ENCODE measurements at places on chromosomes 16 and 17.

- DNase-seq: no peak
Measured at GRCh38 chr16:13402601-13403000, 501.2 kb downstream of the SHISA9 start.

- DNase-seq: no peak
Measured at GRCh38 chr16:13093661-13094060, 192.3 kb downstream of the SHISA9 start.

DNA sequence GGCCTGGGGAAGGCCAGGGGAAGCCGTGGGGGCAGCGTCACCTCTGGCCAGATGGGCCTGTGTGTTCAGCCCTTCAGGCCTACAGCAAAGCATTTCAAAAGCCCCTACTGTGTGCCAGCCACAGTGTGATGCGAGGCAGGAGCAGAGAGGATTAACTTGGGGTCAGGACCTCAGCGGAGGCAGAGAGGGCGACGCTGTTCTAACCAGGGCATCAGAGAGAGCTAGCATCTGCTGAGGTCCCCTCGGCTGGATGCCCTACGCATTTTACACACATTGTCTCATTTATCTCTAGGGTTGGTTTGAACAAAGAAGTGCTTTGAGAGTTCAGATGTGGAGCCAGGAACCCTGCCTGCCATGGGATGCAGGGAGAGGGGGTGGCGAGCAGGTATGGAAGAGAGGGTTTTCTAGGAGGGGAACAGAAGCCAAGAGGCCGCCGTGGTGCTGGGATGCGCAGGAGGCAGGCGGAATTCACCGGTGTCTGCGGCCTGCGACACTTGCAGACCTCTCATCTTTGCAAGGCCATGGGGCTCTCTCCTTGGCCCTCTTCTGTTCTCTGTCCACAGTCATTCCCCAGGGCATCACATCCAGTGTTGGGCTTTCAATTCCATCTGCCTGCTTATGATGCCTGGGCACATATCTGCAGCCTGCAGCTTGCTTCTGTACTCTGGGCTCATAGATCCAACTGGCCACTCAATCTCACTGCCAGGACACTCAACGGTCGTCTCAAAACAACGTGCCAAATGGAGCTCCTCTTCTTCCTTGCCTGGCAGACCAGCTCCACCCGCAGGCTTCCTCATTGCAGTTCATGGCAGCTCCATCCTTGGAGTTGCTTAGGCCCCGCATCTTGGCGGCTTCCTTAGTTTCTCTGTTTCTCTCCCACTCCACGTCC is 8.1 kb upstream of the NKD1 start:
- DNase-seq: peak; percentile 29

DNA sequence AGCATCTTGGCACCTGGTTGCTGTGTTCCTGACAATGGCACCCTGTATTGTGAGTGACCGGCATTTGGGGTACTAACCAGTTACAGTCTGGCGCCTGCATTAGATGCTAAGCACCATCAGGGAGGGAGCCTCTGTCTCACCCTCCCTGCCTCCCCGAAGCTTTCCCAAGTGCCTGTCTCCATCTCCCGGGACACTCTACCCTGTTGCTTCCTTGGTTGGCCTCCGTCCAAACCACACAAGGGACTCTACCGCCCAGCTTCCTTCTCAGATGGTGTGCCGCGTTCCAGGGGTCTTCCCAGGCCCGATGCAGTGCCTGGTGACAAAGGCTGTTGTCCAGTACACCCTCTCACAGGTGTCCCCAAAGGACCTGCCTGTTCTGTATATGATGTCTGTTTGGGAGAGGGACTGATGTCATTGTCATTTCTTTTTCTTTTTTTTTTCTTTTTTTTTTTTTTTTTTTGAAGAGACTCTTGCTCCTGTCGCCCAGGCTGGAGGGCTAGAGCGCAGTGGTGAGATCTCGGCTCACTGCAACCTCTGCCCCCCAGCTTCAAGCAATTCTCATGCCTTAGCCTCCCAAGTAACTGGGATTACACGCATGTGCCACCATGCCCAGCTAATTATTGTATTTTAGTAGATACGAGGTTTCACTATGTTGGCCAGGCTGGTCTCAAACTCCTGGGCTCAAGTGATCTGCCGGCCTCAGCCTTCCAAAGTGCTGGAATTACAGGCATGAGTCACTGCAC is 6.7 kb downstream of the SNN start:
- no peak for DNase-seq

DNA sequence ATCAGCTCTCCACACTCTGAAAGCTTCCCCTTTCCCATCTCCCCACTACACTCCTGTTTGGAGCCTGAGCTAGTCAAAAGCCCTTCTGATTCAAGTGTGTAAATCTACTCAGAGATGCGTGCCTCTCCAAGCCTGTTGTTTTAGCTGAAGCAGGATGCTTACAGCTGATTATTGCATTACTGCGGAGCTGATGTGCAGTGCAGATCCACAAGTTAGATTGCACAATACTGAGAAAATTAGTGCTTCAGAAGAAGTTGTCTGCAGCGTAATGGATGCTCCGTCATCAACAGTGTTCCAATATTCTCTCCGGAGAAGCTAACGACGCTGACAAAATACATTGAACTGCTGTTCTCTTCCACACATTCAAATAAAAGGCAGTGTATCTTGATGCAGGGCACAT is 44.8 kb upstream of the NLRP1 start:
- DNase-seq: no peak

DNA sequence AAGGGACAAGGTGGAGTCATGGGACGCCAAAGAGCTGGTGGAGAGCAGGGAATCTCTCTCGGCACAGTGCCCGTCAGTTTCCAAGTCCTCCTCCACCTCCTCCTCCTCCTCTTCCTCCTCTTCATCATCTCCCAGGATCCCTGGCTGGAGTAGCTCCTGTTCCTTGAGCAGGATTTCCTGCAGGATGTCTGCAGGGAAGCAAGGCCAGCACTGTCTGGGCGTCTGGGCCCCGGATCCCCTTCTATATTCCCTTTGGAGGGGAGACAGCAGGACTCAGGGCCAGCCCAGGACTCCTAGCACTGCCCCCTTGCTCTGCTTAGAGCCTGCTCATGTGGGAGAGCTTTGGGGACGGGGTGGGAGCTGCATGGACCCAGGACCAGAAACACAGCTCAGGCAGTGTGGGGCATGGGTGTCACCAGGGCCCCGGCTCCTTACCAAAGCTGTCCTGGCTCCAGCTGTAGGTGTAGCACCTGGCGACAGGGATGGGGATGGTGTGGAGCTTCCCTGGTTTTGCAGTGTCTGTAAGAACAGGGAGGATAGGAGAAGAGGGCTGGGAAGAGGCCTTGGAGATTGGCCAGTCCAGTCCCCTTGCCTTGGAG is 21.3 kb upstream of the PIK3R6 start:
- no peak for DNase-seq

- no peak for DNase-seq
Measured at GRCh38 chr17:17061516-17061915, 19.3 kb downstream of the MPRIP start.

- DNase-seq: no peak
Measured at GRCh38 chr17:58207451-58207850, 11.6 kb downstream of the MKS1 start.

DNA sequence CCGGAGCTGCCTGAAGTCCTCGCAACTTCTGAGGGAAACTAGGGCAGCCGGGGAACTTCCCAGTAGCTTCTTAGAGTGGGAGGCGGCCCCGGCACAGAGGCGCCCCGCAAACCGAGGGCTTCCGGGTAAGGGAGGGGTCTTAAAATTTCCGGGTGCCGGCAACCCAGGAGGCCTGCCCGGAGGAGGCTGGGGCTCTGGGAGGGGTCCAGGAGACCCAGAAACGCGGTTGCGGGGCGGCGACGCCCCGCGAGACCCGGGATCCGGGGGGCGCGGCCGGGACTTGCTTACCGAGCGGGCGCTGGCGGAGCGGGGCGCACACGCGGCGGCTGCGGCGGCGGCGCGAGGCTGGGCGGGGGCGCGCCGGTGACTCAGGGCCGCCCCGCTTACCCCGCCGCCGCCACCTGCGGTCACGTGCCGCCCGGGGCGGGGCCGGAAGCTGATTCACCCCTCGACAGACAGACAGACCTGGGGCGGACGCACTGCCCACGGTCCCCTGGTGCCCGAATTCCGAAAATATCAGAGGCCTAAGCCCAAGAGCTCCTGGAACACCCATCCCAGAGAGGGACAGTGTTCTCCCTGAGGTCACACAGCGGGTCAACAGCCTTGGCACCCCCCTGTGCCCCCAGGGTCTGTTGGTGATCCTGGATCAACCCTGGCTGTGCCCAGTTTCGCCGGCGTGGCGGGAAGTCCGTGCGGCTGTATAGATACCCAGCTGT is at the start of gene FAM83G:
Gene FAM83G, minus strand, starts transcription at position 344 of the 716 bp plus-strand sequence. CDS start 723 bp downstream, outside the sequence.
- no peak for DNase-seq

- DNase-seq: no peak
Measured at GRCh38 chr16:28168991-28169554, 42.7 kb downstream of the XPO6 start.

DNA sequence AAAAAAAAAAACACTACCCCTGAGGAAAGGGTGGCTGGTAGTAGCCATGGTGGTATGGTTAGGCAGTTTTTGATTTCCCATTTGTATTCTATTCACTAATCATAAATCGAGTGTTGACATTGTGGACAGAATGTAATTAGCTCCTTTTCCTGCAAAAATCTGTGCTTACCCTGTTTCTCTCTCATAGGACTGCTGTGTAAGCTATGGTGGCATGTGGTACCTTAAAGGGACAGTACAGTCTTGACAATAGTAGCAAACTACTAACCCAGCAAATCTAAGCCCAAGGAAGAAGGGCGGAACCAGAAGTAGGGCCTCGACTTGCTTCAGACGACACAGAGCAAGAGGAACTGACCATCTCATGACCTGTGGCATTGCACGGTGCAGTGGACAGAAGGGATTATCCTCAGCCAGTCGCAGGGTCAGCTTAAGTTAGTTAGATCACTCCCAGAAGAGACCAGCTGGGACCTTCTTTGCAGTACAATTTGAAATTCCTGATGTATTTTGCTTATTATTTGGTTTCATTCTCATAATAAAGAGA is 36.3 kb downstream of the POLR3E start:
- DNase-seq: no peak

DNA sequence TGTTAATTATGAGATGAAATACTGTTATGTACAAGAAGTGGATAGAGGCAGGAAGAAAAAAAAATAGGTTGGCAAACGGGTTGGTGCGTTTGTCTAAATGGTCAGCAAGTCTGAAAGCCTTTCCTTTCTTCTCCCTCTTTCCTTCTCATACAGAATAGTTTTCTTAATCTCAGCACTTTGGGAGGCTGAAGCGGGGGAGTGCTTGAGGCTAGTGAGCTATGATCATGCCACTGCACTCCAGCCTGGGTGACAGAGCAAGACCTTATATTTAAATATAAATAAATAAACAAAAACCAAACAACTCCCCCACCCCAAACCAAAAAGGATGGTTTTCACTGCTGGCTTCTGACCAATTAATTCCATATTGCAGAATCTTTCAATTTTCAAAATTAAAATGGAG is 74.7 kb upstream of the CORO6 start:
- DNase-seq: no peak

- no peak for DNase-seq
Measured at GRCh38 chr17:3575511-3575910, 17.9 kb upstream of the TRPV3 start.

GRCh38 chr17:66411520-66411919 is 109.1 kb downstream of the PRKCA start:
- DNase-seq: no peak

GRCh38 chr16:18018376-18018775 is 318.2 kb downstream of the NPIPA8 start:
- no peak for DNase-seq

- DNase-seq: no peak
Measured at GRCh38 chr17:5331506-5331905, 49.4 kb downstream of the RABEP1 start.

DNA sequence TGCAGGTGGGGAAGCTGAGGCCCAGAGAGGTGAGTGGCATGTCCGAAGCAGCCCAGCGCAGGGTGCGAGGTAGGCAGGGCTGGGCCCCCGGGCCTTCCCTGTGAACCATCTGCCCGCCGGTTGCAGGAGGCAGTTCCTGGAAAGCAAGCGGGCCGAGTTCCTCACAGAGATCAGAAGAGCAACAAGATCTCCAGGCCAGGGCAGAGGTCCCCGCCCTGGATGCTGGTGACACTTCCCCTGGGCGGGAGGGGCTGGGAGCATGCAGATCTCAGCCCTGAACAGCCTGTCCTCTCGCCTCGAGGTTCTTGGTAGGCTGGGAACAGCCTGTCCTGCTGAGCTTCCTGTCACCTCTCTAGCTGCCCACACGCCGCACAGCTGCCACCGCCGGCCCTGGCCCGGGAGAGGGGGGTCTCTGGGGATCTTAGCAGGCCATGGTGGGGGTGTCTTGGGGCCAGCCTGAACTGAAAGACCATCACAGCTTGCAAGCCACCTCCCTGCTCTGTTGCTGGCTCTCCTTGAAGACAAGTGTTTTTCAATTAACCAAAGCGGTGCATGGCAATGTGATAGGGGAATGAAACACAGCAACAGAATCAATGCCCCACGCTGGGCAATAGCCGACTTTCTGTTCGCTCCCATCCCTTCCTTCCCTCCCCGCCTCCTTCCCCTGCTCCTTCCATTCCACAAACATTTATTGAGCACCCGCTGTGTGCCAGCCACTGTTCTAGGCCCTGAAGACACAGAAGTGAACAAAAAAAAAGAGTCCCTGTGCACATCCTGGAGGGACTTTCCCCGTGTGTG is 31.7 kb downstream of the SOCS1 start:
- no peak for DNase-seq

- DNase-seq: no peak
Measured at GRCh38 chr17:65219707-65220106, 82.5 kb downstream of the RGS9 start.

DNA sequence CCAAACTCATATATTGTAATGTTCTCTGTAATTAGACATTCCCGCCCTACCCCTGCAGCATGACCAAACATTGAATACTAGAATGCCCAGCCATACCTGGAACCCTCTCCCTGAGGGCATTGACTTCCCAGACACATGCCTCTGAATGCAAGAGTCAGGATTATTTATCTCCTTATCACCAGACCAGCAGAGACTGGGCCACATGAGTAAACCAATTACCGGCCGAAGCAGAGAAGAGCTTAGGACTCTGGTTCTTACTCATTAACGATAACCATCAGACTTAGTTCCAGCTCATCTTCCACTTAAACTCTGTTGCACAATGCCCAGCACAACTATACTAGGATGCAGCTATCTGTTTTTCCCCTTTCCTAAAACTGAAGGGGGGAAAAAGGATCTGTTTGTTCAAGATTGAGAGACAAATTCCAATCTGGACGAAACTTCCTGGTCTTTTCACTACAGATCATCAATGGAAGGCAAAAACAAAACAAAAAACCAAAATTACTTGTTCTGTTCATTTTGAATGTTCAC is 88.2 kb upstream of the CORO6 start:
- DNase-seq: no peak

Measured in occipital lobe (tissue), 3 donors.